Endothelial cell (in vitro differentiated cells): ENCODE measurements at places on chromosomes 16 and 17. TPM values are rescaled to one million over a fixed set of nuclear protein-coding genes. Genes with fewer than 3 reads are reported as not detected.

TEX14 gene
- total RNA-seq, result 0.21 TPM

- H3K4me1 ChIP-seq, result no peaks in the 10 kb centered on the region
- DNase-seq, result no peak
- H3K36me3 ChIP-seq, result no peaks in the 10 kb centered on the region
Measured at GRCh38 chr17:51463353-51463752, 203.0 kb downstream of the UTP18 start.

TMEM238L gene
- not detected for total RNA-seq

RANGRF gene
- total RNA-seq, result 22.0 TPM

ASGR1 gene
- total RNA-seq, result 23.9 TPM

DHRS11 gene
- total RNA-seq, result 3.9 TPM

GRCh38 chr17:56896968-56897359 is 16.9 kb downstream of the TRIM25 start:
- H3K36me3 ChIP-seq, result peaks cover 33% of the 10 kb centered on the region
- H3K27me3 ChIP-seq, result peaks cover 14% of the 10 kb centered on the region
- no peak overlapping the region for H3K4me3 ChIP-seq

DNA sequence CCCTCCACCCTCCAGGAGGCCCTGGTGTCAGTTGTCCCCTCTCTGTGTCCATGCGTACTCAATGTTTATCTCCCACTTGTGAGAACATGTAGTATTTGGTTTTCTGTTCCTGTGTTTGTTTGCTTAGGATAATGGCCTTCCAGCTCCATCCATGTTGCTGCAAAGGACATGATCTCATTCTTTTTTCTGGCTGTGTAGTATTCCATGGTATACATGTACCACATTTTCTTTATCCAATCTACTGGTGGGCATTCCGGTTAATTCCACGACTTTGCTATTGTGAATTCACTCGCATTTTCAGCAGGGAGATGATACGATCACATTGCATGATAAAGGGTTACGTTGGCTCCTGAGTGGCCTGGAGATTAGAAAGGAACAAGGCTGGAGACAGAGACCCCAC is 286.2 kb downstream of the FOXL1 start:
- H3K36me3 ChIP-seq, result no peaks in the 10 kb centered on the region
- H3K4me1 ChIP-seq, result peaks cover 2% of the 10 kb centered on the region
- H3K27ac ChIP-seq, result no peak overlapping the region
- H3K27me3 ChIP-seq, result peaks cover 2% of the 10 kb centered on the region

- H3K4me3 ChIP-seq, result peak overlapping the region; percentile 56
- H3K4me1 ChIP-seq, result peaks cover 2% of the 10 kb centered on the region
- no peak overlapping the region for H3K27ac ChIP-seq
- peaks cover 8% of the 10 kb centered on the region for H3K27me3 ChIP-seq
Measured at GRCh38 chr17:83119987-83120864, 40.8 kb downstream of the METRNL start.

- peak overlapping the region; percentile 89 for H3K27ac ChIP-seq
- peaks cover 23% of the 10 kb centered on the region for H3K4me1 ChIP-seq
- H3K36me3 ChIP-seq, result peaks cover 6% of the 10 kb centered on the region
- peaks cover 3% of the 10 kb centered on the region for H3K27me3 ChIP-seq
- H3K4me3 ChIP-seq, result peak overlapping the region; percentile 98
- peak; percentile 14 for DNase-seq
Measured at GRCh38 chr17:73231395-73231794, 30.3 kb downstream of the CPSF4L start.

GRCh38 chr17:69516911-69517310 is 102.4 kb downstream of the MAP2K6 start:
- no peak overlapping the region for H3K27ac ChIP-seq
- DNase-seq, result no peak
- peaks cover 30% of the 10 kb centered on the region for H3K36me3 ChIP-seq
- H3K27me3 ChIP-seq, result no peaks in the 10 kb centered on the region
- peaks cover 13% of the 10 kb centered on the region for H3K4me1 ChIP-seq

DNAI2 gene
- not detected for total RNA-seq

RNF151 gene
- total RNA-seq, result not detected

TMEM100 gene
- total RNA-seq, result 29.3 TPM

ETV4 gene
- total RNA-seq, result 37.1 TPM

TPSG1 gene
- total RNA-seq, result not detected
